ENCODE measurements at places on chromosomes 12 and 14.
A peak's percentile ranks its signal among the peaks of the same experiment; 100 is the strongest.

GRCh38 chr14:66152302-66152701, 333.9 kb upstream of the CCDC196 start:
- no peak for DNase-seq

- DNase-seq = no peak
Measured at GRCh38 chr14:74531467-74531866, 37.9 kb downstream of the ISCA2 start.

DNA sequence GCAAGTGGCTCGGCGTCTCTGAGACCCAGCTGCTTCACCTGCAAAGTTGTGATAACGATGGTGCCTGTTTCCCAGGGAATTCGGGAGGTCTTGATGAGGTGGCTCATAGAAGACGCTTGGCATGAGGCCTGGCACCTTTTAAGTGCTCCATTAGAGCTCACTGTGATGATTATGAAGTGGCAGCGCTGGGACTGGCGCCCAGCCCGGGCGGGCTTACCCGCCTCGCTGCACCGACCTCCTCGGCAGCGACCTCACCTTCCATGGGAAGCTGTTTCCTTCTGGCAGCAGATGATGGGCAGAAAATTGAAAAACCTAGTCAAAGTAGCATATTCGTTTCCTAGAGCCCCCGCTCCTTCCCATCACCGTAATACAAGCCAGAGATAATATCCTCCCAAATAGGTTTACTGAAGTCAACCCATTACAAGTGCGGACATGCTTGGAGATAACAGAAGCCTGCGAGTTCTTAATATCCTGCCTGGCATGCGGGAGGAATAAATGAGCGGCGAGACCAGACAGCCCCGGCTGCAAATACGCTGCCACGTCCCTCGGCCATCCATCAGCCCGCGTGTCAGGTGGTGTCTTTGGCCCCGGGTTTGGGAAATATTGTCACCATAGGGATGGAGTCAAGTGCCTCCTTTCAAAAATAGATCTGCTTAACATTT, 35.2 kb upstream of the DLK1 start:
- no peak for DNase-seq

DNA sequence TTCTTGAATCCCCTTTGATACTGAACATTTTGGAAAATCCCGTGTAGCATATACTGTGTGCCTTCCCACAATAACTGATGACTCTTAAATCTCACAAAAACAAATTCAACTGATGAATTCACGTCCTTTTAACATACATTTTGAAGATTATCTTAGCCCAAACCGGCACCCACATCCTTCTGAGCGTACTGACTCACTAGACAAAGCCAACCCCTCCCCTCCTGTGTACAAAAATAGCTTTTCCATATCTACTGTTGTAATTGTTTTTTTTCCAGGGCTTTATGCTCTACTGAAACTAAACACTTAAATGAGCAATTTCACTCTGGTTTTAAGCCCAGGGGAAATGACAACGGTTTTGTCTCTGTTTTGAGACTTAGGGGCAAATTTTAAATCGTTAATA, 109.4 kb upstream of the ATF7IP start:
- no peak for DNase-seq

DNA sequence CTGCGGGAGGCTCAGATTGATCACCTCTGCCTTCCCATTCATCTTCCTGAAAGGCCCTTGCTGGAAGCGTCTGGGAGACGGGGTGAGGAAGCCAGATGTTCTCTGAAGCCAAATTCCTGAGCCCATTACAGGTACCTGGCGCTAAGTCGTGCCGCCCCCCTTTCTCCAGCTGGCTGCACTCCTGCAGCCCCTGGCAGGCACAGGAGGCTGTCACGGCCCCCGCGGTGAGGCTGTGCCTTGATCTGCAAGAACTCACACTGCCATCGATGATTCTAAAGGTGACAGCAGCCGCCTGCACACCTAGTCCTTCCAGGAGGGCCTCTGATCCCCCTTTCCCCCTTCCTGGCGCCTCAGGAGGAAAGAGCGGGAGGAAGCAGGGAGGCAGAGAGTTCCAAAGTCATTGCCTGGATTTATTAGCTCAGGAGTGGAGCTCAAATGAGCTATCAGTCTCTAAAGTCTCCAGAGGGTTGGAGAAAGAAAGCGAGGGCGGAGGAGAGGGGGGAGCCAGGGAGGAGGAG, 106.9 kb downstream of the RFLNA start:
- no peak for DNase-seq

DNA sequence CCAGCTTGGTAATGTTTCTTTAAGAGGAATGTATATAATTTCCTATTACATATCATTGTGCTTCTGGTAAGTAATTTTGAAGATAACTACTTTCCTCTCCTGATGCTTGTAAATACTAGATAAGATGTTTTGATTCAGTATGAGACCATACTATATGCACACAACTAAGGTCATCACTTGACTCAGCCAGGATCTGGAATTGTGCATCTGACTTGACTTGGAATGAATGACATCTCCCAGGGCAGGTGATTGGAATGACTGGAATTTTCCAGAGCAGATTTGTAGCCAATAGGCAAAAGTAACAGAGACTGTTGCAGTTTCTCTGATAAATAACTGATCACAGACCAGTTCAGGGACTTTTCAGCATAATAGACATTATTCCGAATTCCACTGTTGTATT, 11.1 kb downstream of the BEST3 start:
- DNase-seq = no peak

GRCh38 chr12:30514666-30515065, 181.0 kb downstream of the IPO8 start:
- no peak for DNase-seq

GRCh38 chr12:55687746-55688145, 20.0 kb downstream of the ITGA7 start:
- no peak for DNase-seq

DNA sequence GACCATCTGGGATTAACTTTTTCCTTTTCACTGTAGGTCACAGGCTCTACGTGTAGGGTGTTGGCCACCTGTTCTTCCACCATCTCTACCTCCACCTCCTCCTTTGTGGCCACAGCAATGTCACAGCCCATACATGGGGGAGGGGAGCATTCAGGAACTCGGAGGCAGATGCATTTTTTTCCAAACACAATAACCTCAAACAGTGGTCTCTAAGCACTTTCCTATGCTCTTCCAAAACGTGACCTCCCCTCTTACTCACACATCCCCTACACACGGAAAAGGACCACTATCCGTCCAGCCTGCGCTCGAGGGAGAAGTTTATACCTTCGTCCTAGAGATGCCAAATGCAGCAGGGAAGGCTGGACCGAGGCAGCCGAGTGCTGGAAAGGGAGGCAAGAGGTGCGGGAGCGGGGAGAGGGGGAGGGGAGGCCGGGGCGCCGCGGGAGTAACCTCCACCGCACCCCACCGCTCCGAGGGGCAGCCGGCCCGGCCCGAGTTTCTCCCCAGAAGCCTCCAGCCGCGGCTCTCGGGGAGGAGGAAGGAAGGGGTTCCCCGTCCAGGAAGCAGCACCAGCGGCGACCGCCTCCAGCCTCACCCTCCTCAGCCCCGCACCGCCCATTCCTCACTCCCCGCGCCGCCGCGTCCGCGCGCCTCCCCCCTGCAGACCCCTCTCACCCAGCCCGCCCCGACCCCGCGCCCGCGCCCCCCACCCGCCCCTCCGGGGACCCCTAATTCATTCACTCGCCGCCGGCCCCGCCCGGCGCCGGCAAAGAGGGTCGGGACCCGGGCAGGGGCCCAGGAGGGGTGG, 594 bp downstream of the KRAS start:
- peak; percentile 79 for DNase-seq
